ENCODE measurements at places on chromosomes 4 and X. TPM values are rescaled to one million over a fixed set of nuclear protein-coding genes. Genes with fewer than 3 reads are reported as not detected.

Gene GPR50
- not detected for polyA plus RNA-seq

Gene ARHGAP24
- polyA plus RNA-seq, result 0.87 TPM

Gene TMSB15A
- not detected for polyA plus RNA-seq

Gene LRCH2
- not detected for polyA plus RNA-seq

Gene FAM50A
- polyA plus RNA-seq, result 35.7 TPM

Gene PAGE2B
- polyA plus RNA-seq, result not detected

Gene RENBP
- 0.40 TPM for polyA plus RNA-seq

Gene PCDH18
- polyA plus RNA-seq, result 0.08 TPM

- no peak for DNase-seq
Measured at GRCh38 chrX:104522386-104522785, 43.6 kb upstream of the IL1RAPL2 start.

DNA sequence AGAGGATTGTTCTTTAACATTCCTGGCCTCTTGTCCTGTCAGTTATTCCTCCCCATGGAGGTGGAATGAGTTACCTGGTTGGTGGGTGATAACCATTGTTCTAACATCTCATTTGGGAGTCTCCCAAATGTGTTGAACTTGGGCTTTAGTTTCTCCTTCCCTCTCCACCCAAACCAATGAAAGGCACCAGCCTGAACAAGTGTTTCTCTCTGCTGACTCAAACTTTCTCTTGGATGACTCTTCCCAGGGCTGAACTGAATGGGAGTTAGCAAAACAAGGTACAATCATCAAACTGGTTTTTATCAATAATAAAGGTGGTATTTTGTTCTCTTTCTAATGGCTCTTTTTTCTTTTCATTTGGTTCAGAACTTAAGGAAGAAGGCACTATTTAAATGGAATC lies 2.7 kb downstream of the DYNLT3 start:
- no peak for DNase-seq

DNA sequence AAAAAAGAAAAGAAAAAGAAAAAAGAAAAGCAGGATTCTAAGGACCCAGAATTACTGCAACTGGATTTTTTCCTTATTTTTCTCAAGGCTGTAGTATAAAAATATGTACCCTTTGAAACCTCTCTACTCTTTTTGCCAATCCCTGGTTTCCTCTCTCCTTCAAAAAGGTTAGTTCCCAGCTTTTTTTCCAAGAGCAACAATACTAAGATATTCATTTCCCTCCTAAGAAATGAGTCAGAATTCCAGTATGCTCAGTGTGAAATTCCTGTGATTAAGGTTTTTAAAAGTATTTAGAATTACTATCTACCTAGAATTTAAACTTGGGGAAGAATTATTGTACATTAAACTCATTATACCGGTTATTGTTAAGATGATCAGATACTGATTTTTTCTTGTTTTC lies 22.0 kb downstream of the SMIM14 start:
- DNase-seq, result no peak

DNA sequence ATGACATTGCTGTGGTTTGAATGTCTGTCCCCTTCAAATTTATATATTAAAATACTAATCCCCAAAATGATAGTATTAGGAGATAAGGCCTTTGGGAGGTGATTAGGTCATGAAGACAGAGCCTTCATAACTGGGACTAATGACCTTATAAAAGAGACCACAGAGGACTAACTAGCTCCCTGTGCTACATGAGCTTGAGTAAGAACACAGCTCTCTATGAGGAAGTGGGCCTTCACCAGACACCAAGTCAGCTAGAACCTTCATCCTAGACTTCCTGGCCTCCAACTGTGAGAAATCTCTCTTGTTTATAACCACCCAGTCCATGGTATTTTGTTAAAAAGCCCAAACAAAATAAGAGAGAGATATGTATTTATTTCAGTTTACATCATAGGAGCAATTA lies 242.2 kb upstream of the CTSO start:
- no peak for DNase-seq

DNA sequence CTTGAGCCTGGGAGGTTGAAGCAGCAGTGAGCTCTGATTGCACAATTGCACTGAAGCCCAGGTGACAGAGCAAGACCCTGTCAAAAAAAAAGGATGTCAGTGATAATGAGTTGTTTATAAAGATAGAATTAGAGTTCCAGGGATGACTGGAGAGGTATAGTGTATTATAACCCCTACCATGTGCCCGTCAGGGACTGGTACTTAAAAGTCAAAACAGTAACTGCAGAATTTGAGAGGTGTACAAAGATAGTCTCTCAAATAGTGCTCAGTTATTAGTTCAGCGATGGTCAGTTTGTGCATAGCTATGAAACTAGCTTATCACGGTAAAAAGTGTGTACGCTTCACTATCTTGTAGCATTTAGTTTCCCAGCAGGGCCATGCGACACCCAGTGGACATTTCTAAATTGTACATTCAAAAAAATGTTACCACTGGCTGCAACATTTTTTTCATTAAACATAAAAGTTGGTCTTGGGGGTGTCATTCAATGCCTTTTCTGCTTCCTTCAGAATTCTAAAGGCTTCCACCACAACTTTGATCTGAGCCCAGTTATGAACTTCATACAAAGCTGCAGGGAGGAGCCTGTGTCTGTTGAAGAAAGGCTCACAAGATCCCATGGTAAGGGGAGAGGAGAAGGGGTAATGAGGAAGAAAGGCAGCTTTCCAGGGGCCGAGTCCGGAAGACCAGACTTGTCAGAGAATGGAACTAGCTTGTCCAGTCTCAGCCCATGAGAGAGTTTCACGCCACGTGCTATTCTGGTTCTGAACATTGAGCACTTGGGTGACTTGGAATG lies 9.2 kb upstream of the GYG2 start:
- no peak for DNase-seq

DNA sequence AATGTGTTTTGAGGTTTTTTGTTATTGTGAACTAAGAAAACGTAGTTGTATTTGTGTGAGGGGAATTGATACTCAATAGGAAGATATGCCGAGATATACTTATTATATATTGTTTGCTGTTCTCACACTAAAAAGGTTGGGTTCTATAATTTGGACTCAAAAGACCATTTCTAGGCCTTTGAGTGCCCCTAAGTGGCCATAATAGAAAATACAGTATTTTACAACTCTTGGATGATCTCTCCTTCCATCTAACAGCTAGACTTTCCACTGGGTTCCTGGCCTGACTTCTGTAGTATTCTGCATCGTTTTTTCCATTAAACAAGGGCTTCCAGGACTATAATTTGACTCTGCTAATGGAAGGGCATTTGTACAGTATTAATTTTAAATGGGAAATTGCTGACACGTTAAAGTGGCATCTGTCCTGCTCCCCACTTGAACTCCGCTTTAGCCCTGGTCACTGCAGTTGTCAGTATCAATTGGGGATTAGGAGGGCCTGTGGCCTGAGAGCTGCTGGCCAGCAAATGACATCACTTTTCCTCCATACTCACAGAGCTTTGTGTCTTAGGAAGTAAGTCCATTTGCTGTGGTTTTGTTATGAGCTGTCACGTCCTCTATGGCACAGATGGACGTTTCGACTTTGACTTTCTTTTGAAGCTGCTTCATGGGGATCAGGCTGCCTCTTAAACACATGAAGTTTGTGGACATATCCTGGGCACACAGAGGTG lies 176.9 kb downstream of the SLIT2 start:
- DNase-seq, result no peak

GRCh38 chr4:140189805-140190204 lies 35.8 kb upstream of the MAML3 start:
- DNase-seq, result no peak

GRCh38 chr4:56654238-56654632 lies 26.9 kb downstream of the HOPX start:
- no peak for DNase-seq

- no peak for DNase-seq
Measured at GRCh38 chr4:69816236-69816635, 43.7 kb downstream of the SULT1E1 start.

DNA sequence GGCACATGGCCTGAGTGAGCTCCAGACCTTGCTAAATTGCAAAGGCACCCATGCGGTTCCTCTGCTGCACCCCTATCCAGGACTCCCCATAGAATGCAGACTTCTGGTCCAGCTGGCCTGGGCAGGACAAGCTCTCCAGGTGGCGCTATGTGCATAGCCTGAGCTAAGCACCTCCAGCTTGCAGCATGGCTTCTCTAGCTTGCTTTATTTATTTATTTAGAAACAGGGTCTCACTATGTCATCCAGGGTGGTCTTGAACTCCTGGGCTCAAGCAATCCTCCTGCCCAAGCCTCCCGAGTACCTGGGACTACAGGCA lies 5.5 kb upstream of the WFS1 start:
- no peak for DNase-seq

DNA sequence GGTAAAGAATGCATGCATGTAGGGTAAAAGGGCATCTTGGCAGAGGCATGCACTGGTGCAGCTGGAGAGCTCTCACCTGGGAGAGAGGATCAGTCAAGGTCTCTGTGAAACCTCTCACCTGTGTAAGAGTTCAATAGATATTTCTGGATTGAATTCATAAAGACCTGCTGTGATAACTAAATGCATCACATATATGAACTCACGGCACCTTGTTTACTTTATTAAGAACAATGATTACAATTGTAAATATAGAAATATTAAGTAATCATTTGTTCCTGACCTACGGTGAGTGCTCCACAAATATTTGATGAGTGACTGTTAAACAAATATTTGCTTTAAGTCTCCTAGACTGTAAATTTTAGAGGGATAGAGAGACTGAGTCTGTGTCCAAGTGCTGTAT lies 85.9 kb upstream of the PAQR3 start:
- no peak for DNase-seq

GRCh38 chrX:79081895-79082512 lies 62.5 kb upstream of the GPR174 start:
- no peak for DNase-seq

GRCh38 chrX:14027511-14028019 lies 2.1 kb downstream of the GEMIN8 start:
- peak; percentile 77 for DNase-seq

DNA sequence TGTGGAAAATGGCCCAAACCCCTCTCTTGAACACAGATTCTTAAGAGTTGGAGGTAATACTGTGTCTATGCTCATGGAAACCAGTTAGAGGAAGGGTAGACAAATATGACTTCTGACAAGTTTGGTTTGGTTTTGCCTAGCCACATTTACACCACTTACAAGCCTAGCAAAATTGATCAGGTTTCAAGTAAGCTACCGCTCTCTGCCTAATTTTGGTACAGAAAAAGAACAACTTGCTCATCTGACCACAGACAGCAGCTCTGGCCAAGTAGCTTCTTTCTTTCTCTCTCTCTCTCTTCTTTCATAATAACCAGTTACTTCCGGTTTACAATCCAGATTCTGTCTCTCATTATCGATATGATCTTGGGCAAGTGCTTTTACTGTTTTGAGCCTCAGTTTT lies 260.0 kb downstream of the GLUD2 start:
- no peak for DNase-seq

DNA sequence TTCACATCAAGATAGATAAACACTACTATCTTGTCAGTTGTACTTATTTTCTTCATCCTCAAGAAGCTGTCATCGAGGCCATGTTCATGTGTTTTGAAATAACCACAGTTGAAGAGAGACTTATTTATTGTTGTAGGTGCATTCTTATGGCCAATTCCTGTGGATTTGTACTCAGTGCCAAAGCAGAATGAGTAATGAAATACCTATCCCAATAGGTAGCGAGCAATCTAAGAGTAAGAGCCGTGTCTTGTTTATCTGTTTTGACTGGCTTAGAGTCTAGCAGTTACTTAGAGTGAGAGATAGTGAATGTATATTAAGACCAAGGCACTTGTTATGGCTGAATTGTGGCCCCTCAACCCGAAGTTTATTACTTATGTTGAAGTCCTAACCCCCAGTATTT lies 631.0 kb upstream of the SPANXN1 start:
- no peak for DNase-seq

DNA sequence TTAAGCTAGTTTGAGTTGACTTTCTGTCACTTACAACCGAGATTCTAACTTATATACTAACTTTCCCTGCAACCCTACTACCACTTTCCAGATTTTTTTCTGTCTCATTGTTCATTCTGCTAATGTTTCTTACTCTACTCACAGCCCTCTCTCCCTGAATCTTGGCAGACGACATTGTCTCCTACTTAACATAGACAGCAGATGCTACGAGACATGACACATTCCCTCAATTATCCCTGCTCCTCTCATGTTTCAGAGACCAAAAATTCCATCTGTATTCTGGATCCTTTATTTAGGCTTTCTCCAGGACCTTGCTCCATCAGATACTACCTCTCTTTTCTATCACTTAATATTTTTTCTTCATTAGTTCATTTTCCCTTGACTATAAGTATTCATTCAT lies 379.1 kb upstream of the TEX13C start:
- no peak for DNase-seq

DNA sequence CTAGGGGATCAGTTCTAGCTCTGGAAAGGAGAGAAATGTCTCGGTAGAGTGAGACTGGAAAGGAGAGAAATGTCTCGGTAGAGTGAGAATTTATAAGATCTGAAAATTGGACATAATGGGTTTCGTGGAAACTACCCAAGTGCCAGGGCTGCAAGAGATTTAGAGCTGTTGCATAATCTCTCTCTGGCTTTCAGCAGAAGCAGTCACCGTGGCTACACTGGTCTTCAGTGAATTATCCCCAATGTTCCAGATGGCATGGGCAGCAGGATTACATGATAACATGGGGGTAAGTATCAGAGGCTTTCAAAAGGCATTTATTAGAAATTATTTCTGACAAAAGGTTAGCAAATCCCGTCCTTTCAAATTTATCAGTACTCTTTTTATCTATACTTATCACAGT lies 435.5 kb downstream of the NKX6-1 start:
- no peak for DNase-seq

GRCh38 chr4:114807759-114808404 lies 209.3 kb downstream of the UGT8 start:
- DNase-seq, result no peak

DNA sequence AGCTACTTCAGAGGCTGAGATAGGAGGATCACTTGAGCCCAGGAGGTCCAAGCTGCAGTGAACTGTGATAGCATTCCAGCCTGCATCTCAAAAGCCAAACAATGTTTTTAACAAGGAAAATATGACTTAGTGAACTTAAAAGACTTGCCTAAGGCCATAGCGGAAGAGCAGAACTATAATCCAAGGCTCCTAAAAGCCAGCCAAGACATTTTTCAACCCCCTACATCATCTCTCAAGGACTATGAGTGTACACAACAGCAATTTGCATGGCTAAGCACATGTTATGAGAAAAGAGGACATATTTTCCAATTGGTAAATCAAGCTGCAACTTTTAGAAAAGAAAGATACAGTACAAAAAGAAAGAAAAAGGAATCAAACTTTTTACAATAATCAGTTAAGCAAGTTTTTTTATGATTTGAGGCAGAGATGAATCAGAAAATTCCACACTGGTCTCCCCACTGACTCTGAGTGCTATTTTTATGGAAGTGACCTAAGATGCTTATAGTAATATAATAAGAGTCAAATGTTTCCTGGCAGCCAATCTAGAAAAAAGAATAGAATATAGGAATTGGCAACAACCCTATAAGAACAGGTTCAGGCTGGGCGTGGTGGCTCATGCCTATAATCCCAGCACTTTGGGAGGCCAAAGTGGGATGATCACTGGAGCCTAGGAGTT lies 9.8 kb upstream of the ACOT9 start:
- DNase-seq, result no peak

- DNase-seq, result no peak
Measured at GRCh38 chr4:2722033-2722432, 34.1 kb downstream of the TNIP2 start.

Measured in keratinocyte (primary cell).